Activated CD4-positive, alpha-beta T cell treated with anti-CD3 and anti-CD28 coated beads, Interleukin-2, amount 10 ng/mL, durations not matched to agents 7 days and 5 days (primary cell): ENCODE measurements at places on chromosomes 7 and 10. TPM values are rescaled to one million over a fixed set of nuclear protein-coding genes. Genes with fewer than 3 reads are reported as not detected.

Gene AKR1D1
- not detected for total RNA-seq

Gene NME8
- total RNA-seq = not detected

Gene RNF32
- 2.2 TPM for total RNA-seq

Gene C10orf90
- not detected for total RNA-seq

Gene HABP2
- total RNA-seq = not detected

Gene PRLHR
- not detected for total RNA-seq

DNA sequence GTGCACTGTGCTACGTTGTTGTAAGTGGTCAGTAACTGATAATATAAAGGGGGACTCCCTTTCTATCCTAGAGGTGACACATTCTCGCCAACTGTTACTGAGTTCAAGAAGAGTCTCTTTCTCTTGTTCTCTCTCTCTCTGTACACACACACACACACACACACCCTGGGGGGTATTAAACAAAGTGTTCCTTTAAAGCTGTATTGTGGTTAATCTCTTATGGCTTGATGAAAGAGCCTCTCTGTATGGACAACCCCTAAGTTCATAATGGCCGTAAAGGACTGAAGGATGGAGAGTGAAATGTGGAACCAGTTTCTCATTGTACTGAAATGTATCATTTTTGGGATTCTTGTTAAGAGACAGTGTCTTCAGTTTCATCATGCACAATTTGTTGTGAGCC is 145.2 kb upstream of the BMPER start:
- no peak for DNase-seq

DNA sequence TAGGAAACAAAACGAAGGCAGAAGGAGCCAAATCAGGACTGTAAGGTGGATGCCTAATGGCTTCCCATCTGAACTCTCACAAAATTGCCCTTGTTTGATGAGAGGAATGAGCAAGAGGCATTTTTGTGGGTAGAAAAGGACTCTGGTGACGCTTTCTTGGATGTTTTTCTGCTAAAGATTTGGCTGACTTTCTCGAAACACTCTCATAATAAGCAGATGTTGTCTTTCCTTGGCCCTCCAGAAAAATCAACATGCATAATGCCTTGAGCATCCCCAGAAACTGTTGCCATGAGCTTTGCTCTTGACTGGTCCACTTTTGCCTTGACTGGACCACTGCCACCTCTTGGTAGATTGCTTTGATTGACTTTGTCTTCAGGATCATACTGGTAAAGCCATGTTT is 13.5 kb downstream of the PTPN12 start:
- DNase-seq = no peak

DNA sequence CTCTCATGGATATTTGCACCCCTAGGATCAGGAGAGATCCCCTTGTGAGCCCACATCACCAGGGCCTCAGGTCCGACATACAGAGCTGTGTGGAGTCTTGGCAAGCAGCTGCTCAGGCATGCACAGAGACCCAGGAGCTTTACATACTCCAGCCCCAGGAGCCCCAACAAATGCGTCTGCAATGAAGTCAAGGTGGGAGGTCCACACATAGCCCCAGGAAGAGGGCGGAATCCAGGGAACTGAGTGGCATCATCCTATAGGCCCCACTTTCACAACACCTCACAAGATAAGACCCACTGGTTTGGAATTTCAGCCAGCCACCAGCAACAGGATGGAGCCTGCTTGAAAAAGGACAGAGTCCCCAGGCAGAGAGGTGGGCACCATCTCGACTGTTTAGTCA is 106.7 kb downstream of the LSMEM1 start:
- DNase-seq = no peak

GRCh38 chr10:15391491-15391890 is 20.4 kb upstream of the FAM171A1 start:
- DNase-seq = no peak

- no peak for DNase-seq
Measured at GRCh38 chr7:31953432-31953831, 116.8 kb downstream of the PDE1C start.

- no peak for DNase-seq
Measured at GRCh38 chr10:47279276-47279675, 20.7 kb upstream of the GDF10 start.
